ENCODE measurements at places on chromosomes 16 and 17.

DNA sequence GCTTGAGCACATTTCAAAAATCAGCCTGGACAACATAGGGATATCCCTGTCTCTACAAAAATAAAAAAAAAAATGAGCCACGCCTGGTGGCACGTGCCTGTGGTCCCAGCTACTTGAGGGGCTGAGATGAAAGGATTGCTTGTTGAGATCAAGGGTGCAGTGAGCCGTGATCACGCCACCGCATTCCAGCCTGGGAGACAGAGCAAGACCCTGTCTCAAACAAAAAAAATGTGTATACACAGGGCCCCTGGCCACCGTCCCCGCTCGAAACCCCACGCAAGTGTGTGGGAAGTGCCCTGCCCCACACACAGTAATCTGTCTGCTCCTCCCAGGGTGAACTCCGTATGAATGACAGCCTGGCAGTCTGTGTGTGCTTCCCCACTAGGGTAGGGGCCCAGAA, 93.0 kb upstream of the RPL38 start:
- no peak for DNase-seq

DNA sequence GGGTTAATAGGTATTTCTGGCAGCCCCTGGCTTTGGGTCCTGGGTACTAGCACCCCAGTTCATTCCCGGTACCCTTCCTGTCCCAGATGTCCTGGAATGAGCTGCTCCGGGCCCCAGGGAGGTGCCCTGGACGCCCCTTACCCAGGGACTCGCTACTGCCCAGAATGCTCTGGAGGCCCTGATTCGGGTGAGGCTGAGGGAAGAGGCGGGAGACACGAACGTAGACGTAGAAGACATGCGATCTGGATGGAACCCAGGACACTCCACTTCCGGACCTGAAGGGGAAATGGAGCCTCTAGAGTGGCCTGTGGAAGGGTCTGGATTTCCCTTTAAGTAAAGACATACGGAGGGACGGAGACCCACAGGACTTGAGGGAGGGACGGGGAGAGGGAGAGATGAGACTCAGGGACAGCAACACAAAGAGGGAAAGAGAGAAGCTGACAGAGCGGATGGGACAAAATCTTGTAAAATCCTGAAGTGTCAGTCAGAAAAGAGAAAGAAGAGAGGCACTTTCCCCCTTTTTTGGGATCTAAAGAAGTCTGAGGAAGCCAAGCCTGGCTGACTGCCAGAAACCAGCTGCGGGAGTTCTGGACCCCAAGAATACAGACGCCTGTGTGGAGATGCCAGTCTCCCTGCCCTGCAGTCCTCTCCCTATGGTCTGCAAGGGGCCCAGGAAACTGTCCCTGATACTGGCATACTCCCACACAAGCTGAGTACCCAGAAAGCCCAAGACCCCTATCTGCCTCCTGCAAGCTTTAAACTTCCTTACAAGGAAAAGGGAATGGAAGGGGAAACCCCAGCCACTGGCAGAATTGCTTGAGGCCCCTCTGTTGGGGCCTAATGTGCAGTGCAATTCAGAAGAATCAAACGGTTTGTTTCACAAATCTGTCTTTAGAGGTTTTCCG, 1.0 kb upstream of the HOXB13 start:
- no peak for DNase-seq

GRCh38 chr17:50517011-50517410, 8.8 kb downstream of the MYCBPAP start:
- DNase-seq: no peak

GRCh38 chr16:25868706-25869370, 177.1 kb downstream of the HS3ST4 start:
- no peak for DNase-seq

DNA sequence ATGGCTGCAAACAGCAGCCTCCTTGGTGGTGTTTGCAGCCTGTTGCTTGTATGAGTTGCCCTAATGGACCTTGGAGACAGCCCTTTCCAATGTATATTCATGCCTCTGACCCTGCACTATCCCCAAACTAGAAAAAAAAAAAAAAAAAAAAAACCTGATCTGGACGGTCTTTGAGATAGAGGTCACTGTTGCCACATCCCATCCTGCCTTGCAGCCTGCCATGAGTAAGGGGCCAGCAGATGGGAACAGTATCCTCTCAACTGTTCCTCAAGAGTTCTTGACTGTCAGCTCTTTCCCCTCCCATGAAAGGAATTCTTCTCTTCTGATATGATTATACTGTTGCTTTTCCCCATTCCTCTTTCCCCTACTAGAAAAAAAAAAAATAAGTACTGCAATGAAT, 152.4 kb downstream of the SSH2 start:
- DNase-seq: no peak

DNA sequence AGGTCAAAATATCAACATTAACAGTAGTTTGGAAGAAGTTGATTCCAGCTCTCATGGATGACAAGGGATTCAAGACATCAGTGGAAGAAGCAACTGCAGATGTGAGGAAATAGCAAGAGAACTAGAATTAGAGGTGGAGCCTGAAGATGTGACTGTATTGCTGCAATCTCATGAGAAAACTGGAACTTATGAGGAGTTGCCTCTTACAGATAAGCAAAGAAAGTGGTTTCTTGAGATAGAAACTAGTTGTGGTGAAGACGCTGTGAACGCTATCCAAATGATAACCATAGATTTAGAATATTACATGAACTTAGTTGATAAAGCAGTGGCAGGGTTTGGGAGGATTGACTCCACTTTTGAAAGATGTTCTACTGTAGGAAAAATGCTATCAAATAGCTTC, 67.8 kb downstream of the GOSR1 start:
- no peak for DNase-seq

GRCh38 chr17:82103553-82104451, 5.8 kb upstream of the FASN start:
- no peak for DNase-seq

- DNase-seq: no peak
Observed at GRCh38 chr17:55690105-55690508, 32.6 kb downstream of the TMEM100 start.

- DNase-seq: peak; percentile 78
Observed at GRCh38 chr16:31200821-31201568, 1.6 kb downstream of the PYCARD start.

DNA sequence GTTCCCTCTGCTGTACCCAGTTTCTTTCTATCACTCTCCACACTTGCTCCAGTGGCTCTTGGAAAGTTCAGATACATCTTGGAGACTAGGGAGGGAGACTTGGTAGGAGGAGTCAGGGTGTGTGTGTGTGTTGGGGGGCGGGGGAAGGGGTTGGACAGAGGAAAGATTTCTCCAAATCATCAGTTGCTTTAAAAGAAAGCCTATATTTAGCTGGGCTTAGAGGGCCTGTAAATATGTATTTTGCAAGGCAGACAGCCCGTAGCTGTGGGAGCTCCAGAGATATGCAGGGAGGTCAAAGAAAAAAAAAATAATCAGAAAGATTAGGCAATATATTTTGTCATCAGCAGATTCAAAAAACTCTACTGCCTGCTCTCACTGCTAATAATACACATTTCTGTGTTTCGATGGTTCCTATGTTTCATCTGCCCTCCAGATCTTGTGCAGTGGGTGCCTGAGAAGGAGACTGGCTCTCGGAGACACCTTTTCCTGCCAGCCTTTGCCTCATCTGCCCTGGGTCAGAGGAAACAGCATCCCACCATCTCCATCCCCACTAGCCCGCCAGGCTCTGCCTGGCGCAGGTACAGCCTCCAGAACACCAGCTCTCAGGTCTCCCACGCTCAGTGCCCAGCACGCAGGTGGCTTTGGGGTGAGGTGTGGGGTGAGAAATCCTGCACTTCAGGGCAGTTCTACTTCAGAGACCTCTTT, 4.8 kb upstream of the PPP1R9B start:
- no peak for DNase-seq

GRCh38 chr16:27646806-27647205, 96.9 kb downstream of the KATNIP start:
- no peak for DNase-seq

GRCh38 chr16:8878523-8878911, 3.6 kb upstream of the LITAFD start:
- DNase-seq: no peak

- DNase-seq: peak; percentile 44
Observed at GRCh38 chr17:82215095-82215971, 2.7 kb upstream of the CCDC57 start.

DNA sequence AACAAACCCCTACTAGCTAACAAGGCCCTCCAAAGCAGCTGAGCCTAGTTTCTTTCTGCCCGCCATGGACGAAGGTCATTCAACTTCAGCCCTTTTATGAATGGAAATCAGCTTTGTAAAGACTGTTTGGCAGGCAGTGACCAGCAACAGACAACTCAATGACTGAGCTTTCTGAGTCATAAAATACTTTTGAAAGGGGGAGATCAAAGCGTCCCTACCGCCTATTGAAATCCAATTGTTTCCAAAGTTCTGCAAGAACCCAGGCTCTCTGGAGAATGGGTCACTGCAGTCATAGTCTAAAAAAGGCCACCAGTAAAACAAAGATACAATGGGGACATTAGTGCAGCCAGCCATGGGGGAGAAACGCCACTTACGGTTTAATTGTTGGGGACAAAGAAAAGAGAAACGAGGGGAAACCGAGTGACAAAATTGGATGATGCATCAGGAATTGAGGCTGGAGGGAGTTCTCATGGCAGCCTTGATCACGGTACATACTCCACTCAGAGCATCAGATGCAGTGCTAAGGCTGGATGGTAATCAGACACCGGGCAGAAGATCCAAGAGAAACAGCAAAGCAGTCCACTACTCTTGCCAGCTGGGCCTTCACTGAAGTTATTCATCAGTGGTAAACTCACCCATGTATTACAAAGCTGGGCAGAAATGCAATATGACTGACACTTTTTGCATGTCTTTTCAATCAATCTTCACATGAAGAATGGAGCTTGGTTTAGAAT, 9.8 kb downstream of the ADAMTS18 start:
- DNase-seq: no peak

GRCh38 chr17:16464303-16465051, 27.5 kb downstream of the LRRC75A start:
- DNase-seq: no peak

GRCh38 chr16:55475919-55476318, 3.1 kb upstream of the MMP2 start:
- no peak for DNase-seq

GRCh38 chr17:13750816-13751793, 149.4 kb upstream of the HS3ST3A1 start:
- DNase-seq: no peak

DNA sequence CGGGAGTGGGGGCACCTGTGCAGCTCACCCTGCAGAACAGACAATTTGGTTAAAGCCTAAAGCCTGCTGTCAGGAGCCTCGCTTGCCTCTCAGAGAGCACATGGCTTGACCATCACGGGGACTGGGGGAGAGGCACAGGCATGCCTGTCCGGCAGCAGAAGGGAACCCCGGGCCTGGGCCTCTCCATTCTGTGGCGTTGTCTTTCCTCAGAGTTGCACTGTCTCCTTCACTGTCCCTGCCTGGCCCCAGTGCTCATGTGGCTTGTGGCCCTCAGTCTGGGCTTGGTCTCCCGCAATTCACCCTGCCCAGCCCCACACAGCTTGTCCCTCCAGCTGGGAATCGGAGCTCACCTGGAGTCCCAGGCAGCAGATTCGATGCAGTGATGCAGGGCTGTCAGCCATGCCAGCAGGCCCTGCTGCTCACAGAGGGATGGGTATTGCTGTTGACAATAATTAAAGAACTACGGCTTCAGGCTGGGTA, 189.9 kb downstream of the SEC14L1 start:
- DNase-seq: no peak

GRCh38 chr16:70416748-70417616, 21.9 kb downstream of the ST3GAL2 start:
- no peak for DNase-seq

DNA sequence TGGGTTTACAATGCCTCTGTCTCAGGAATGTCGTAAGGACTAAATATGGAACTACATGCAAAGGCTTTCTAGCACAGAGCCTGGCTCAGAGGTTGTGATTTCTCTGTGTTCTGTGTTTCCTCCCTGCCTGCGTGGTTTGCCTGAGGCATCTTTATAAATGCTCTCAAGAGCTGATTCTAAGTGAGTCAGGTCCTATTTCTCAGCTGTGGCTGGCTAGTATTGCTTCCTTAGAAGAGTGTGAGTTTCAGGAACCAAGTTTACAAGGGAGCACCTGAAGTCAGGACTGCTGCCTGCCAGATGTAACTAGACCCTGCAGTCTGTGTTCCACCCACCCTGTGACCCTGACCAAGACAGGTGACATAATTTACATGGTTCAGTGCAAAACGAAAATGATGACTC, 8.0 kb upstream of the CCL1 start:
- no peak for DNase-seq

GRCh38 chr17:1241929-1242328, 28.3 kb upstream of the BHLHA9 start:
- DNase-seq: no peak

DNA sequence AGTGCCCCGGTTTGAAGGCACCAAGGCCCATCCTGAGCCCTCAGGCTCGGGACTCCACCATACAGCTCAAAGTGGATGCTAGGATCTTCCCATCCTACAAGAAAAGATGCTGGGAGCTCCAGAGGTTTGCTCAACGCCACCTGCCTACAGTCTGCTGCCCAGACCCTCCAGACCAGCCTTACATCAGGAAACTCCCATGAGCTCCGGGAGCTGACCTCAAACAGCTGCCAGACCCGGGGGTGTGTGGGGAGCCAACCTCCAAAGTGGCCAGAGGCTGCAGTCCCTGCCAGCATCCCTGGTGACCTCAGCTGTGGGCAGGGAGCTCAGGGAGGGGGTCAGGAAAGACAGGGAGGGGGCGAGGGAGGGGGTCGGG, 43.8 kb downstream of the C16orf82 start:
- DNase-seq: no peak

DNA sequence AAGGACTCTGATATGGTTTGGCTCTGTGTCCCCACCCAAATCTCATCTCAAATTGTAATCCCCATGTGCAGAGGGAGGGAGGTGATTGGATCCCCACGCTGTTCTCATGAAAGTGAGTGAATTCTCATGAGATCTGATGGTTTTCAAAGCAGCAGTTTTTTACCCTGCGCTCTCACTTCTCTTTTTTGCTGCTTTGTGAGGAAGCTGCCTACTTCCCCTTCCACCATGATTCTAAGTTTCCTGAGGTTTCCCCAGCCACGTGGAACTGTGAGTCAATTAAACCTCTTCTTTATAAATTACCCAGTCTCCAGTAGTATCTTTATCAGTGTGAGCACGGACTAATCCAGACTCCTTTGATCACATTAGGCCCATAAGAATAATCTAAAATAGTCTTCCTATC, 719.7 kb upstream of the CDH8 start:
- DNase-seq: no peak

DNA sequence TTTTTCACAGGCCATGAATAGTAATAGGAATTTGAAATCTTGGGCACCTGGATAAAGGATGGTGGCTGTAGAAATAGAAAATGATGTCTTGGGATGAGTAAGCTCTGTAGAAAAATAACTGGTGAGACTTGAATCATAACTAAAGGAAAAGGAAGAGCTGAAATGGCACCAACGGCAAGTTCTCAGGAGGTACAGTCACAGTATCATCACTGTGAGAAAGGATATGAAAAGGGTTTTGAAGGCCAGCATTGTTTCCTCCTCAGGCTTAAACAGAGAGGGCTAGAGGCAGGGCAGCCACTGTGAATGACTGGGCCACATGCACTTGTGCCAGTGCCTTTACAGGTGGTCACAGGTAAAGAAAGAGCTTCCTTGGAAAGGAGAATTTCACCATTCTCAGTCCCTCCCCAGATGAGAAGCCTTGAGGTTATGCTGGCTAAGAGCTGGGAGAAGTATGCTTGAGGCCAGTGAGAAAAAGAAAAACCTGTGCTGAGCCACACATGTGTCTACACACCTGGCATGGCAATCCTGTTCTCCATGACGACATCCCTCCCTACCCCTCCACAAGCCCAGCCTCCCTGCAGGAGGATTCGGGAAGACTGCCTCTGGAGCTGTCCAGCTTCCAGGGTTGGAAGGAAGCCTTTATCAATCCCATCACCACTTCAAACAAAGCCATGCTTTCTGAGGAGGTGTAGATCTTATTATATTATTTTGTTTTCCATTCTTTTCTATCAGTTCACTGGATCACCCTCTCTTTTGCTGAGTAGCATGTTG, 3.8 kb upstream of the ANKFN1 start:
- no peak for DNase-seq

Data from natural killer cell (primary cell).